ENCODE measurements at places on chromosomes 12 and 14.

DNA sequence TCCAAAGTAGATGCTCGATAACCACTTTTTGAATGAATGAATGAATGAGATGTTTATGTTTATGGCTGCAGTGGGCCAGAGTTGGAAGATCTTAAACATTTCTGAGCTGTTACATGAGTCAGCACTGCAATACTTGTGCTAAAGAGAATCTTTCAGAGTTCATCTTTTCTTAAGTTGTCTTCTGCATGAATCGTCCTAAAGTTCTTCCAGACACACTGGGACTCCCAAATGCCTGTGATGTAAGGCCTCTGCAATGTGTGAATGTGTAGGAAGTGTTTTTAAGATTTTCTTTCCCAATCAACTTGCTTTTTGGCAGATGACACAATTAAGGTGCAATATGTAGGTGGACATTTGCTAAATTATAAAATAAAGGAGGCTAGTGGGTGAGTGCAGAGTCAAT, 50.3 kb upstream of the TRIM9 start:
- no peak for DNase-seq

- DNase-seq = no peak
Measured at GRCh38 chr12:29281371-29282005, 99.5 kb downstream of the ERGIC2 start.

DNA sequence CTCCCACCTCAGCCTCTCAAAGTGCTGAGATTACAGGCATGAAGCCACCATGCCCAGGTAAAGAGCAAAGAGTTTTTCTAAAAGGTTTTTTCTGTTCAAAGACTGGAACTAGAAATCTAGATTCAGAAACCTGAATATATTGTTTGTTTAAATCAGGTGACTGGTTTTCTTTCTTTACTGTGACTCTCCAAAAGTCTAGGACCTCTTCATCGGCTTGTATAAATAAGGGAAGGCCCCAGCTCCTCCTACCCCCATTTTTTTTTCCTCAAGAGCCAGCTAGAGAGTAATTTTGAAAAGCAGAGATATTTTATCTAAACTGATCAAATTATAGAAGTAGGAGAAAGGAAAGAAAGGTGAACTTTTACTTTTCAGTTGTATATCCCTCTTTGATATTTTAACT, 48.0 kb downstream of the TMEM116 start:
- DNase-seq = no peak

- DNase-seq = no peak
Measured at GRCh38 chr14:35247777-35248475, 44.3 kb upstream of the PSMA6 start.

DNA sequence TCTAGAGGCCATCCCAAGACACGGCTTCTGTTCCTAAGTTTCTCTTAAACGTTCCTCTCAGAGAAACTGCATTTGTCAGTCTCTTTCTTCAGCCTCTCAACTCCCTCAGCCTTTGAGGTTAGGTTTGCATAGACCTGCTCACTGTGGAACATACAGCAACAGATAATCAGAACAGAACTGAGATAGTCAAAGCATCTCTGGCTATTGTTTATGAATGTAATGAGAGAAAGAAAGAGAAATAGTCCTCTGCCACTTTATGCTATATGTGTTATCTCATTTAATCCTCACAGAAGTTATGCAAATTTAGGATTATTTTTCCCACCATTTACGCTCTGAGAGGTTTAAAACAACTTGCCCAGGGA, 190.6 kb downstream of the PHLDA1 start:
- DNase-seq = no peak

GRCh38 chr14:74141703-74142102, 56.9 kb downstream of the LIN52 start:
- DNase-seq = no peak

GRCh38 chr12:100493396-100494012, 19.8 kb downstream of the NR1H4 start:
- DNase-seq = no peak

- no peak for DNase-seq
Measured at GRCh38 chr14:95857275-95857674, 19.4 kb upstream of the TUNAR start.

- DNase-seq = no peak
Measured at GRCh38 chr12:66337381-66338010, 35.2 kb downstream of the HELB start.

GRCh38 chr12:39272871-39273655, 169.9 kb downstream of the KIF21A start:
- DNase-seq = no peak
